ENCODE measurements at places on chromosomes 3 and 15.

GRCh38 chr3:60101621-60102020 lies 1051.8 kb upstream of the CFAP20DC start:
- no peak for DNase-seq

DNA sequence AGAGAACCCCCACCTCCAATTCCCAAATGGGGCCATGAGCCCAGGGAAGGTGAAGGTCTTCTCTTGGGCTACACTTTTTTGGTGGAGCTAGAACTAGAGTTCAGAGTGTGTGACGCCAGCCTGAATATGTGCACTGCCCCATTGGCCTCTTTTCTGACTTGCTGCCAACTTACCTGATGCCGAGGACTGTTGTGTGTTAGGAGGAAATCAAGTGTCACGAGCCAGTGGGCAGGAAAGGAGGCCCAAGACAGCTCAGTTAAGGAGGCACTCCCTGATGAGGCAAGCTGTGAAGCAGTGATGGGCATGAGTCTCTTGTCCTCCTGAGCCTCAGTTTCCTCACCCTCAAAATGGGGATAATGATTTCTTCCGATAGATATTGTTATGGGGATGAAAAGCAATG lies 107.8 kb downstream of the ANP32A start:
- no peak for DNase-seq

DNA sequence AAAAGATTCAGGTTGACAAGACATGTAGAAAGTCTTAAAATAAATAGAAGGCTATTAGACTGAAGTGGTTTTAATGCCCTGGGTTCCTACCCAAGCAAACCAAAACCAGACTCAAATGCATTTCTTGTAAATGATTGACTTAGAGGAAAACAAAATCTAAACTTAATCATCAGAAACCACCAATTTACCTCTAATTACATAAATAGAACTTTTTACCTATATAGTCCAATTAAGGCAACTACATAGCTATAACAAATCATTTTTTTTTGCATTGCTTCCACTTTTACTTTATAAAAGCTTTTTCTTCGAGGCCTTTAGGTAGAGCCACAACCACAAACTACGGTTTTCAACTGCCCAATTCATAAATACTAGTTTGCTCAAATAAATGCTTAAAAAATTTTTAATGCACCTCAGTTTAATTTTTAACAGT lies 231.3 kb upstream of the ARHGEF26 start:
- no peak for DNase-seq

DNA sequence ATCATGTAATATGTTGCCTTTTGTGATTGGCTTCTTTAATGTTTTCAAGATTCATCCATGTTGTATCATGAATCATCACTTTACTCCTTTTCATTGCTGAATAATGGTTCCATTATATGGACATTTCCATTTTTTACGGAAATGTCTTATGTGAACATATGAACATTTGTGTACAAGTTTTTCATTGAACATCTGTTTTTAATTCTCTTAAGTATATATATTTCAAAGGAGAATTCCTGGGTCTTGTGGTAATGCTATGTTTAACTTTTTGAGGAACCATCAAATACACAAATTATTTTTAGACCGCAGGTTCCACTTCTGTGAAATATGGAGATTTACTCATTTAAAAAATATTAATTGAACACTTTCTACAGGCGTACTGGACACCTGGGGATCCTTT lies 85.7 kb downstream of the ARIH1 start:
- no peak for DNase-seq

GRCh38 chr15:33256874-33257273 lies 53.9 kb upstream of the RYR3 start:
- DNase-seq: no peak

GRCh38 chr3:71584394-71585011 lies 975 bp upstream of the FOXP1 start:
- DNase-seq: peak; percentile 29

DNA sequence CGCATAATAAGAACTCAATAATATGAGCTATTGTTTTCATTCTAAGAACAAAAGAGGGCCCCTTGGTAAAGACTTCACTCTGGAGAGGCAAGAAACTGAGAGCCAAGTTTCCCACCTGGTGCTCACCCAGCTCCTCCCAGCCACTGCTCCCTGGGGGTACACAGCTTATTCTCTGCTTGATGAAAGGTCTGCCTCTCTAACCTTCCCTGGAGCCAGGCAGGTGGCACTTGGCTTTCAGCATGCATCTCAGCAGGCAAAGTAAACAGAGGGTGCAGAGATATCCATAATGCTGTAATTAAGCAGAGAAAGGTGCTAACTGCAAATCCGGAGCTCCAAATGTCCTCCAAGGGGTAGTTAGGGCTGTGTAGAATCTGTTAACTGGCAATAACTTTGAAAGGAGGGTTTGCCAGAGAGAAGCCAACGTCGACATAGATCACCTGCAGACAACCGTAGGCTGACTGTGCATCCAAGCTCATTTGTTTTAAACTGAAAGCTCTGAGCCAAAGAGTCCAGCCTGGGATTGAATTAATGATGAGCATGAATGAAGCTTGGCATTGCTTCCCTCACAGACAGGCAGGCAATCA lies 159.6 kb upstream of the PROK2 start:
- no peak for DNase-seq

DNA sequence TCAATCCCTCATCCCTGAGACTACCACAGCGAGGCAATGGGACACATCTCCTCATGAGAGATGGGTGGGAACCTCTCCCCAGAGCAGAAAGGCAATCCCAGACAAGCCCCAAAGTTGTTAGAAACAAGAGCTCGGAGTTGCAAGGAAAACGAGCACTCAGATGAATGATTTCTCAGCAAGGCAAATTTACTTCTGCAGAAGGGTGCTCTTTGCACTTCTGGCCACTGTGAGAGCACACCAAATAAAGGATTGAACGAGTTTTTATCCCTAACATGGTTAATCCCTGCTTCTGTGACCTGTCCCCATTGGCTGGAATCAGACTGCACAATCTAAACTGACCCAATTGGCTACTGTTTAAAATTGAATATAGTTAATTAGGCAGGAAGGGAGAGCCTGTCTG lies 339.1 kb upstream of the POU1F1 start:
- DNase-seq: no peak

DNA sequence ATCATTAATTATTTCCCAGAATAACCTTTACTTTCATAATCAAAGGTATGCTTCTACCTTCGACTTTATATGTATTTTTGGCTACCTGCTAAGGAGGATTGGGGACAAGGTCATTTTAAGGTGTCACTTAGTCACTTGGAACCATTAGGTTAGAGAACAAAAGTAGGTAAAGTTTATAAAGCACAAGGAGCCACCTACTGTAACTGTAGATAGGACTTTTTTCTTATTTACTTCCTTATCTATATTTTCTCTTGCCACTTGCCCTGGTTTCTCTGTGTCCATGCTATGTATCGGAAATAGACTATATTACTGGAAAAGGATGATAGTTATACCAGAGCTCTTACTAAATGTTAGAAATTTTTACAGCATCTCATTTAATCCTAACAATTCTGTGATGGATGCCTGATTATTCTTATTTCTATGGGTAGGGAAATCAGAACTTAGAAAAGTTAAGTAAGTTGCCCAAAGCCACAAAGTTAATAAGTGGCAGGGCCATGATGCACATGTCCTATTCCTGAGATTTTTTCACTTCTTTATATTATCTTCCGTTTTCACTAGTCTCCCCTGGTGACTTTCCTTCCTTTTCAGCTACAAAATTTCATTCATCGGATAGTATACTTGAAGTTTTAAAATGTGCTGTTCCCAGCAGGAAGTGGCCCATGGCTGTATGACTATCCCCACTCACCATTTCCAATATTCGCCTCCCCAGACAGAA lies 132.5 kb downstream of the CMSS1 start:
- no peak for DNase-seq

DNA sequence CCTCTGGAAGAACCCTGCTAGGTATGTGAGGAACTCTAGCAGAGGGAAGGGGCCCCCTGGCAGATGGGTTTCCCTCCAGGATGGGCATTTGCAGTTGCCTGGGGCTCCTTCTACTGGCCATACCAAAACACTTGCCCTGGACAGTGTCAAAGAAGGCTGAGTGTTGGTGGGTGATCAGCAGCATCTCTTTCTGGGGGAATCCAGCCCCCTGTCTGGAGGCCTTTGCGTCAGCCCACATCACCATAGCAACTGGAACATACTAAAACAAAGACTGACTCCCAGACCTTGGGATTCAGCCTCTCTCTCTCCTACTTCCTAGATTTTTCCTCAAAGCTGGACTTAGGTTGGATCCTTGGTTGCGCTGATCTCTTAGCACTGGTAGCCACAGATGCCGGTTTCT lies 8.1 kb downstream of the CEMIP start:
- no peak for DNase-seq

DNA sequence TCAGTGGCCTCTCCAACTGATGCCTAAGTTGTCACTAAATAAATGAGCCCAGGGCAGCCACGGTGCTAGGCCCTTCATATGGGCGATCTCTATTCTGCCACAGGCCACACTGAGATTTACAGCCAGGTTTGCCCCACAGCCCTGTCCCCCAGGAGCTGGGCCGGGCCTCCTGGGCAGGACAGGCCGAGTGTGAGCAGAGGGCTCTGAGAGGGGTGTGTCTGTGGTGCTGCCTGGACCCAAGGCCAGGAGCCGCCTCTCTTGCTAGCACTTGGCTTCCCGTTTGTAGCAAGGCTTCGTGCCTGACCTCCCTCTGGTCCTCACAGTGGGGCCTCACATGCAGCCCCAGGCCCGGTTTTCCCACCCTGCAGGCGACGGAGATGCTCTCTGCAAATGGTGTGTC lies 67.1 kb upstream of the SEC22A start:
- no peak for DNase-seq

GRCh38 chr3:192827208-192827607 lies 90.4 kb downstream of the MB21D2 start:
- no peak for DNase-seq

GRCh38 chr15:79593119-79593869 lies 161.2 kb downstream of the MINAR1 start:
- DNase-seq: no peak

DNA sequence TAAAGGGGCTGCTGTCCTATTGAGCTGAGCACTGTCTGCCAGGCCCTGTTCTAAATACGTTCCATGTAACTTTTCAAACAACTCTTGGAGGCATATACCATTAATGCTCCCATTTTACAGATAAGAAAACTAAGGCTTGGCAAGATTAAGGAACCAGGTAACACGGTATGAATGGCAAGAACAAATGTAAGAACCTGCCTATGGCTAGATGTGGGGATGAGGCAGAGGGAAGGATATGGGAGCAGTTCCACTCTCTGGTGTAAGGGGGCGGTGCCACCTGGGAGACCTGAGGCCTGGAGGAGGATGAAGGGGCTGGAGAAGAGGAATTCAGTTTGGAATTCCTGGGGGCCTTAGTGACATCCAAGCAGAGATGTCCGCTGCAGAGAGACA lies 3.8 kb upstream of the LMAN1L start:
- DNase-seq: no peak
